ENCODE measurements at places on chromosomes 16 and 17. TPM values are rescaled to one million over a fixed set of nuclear protein-coding genes. Genes with fewer than 3 reads are reported as not detected.

DNA sequence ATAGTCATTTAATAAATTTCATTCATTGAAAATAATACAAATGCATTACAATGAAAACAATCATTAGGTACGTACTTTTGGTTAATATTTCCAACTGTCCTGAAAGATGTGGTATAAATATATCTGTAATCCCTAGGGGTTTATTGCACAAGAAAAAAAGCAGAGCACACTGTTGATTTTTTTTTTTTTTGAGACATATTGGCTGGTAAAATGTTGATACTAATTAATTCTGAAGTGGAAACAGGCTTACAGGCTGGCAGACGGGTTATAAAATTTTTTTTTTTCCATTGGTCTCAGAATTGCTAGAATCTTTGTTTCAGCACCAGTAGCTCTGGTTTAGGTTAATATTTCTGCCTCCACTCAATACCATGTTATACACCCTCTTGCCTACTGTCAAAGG lies 193.6 kb downstream of the MAP2K6 start:
- no peak for DNase-seq

- DNase-seq, result no peak
Measured at GRCh38 chr17:32688221-32688620, 188.7 kb downstream of the MYO1D start.

DNA sequence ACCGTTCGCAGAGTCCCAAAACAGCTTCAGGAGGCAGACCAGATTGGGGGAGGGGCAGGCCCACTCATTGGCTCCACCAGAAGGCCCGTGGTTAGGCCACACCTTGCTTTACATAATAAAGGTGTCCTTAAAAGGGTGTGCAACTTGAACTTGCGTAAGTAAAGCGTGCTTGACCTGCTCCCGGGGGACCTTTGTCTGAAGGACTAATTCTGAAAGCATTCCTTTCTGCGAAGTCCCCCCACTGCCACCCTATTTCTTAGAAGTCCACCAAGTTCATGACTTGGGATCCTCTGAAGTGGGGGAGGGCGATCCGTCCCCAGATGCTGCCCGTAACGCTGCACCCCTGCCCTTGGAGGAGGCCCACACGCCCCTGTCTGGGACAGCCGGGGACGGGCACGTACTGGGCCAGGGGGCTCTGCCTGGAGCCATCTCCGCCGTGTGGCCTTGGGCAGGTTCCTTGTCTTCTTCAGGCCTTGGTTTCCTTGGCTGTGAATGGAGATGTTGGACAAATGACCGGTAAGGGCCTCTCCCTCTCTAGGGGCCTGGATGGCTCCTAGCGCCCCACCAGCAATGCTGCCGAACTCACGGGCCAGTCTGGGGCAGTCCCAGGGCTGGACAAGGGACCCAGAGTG lies 823 bp upstream of the ZNF469 start:
- no peak for DNase-seq

- DNase-seq, result no peak
Measured at GRCh38 chr17:3167574-3167973, 29.7 kb upstream of the OR1A2 start.

- DNase-seq, result no peak
Measured at GRCh38 chr17:75941442-75941819, 589 bp upstream of the FBF1 start.

GRCh38 chr17:53227514-53227913 lies 595.2 kb upstream of the KIF2B start:
- no peak for DNase-seq

DNA sequence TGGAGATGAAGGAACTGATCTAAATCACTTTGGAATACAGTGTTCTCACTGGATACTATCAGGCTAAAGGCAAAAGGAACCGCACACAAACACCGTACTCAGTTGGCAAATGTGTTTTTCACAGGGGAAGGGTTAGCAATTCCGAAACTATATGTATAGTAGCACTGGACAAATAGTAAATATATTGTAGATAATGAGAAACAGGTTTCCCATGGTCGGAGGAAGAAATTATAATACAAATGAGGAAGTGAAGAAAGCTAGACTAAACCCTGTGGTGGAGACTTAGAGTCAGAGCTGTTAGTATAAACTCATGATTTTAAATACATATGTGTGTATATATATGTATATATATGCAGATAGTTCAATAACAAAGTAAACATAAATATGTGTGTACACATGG lies 414.1 kb upstream of the SALL1 start:
- no peak for DNase-seq

- no peak for DNase-seq
Measured at GRCh38 chr16:1133271-1133670, 19.6 kb upstream of the CACNA1H start.

- no peak for DNase-seq
Measured at GRCh38 chr17:57033296-57033695, 51.8 kb upstream of the AKAP1 start.

DNA sequence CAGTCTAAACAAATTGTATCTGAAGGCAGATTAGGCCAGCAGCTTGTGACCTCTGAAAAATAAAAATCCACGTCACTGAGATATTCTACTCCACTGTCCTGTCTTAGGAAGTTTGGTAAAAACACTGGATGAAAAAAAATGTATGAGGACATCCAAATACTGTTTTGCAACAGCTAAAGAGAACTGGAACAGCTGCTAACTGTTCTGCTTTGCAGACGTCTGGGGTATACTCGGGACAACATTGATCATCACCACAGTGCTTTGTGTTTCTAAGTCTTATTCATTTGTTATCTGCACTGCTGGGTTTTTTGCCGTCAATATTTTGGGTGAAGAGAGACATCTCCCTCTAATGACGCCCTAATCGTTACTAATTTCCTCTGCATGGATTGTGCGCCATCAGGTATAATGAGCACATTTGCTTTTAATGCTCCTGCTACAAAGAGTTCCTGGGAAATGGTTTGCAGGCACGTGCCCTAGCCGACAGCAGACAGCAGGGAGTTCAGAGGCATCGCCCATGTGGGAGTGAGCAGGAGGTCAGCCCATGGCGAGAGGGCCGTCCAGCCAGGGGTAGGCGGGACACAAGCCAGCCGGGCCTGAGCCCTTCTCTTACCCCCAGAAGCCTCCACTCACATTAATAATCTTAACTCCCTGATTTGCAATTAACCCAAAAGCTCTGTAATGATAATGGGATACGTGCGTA lies 87.0 kb downstream of the CBLN1 start:
- no peak for DNase-seq

- no peak for DNase-seq
Measured at GRCh38 chr17:41171886-41172285, 3.9 kb upstream of the KRTAP4-3 start.

GRCh38 chr16:57998486-57998885 lies 2.0 kb downstream of the ZNF319 start:
- no peak for DNase-seq

DNA sequence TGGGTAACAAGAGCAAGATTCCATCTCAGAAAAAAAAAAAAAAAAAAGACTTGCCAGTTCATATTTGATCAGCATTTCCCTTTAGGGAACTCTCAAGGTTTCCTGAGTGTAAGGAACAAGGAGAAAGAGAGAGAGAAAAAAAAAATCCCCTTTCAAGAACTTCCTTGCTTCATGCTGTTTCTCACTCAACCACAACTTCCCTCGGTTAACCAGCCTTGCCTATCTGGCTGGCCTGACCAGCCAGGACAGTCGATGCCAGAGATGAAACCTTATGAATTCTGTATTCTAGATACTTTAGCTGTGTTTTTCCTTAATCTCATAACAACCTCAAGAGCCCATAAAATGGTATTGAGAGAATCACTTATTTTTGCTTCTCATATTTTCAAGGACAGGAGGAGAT lies 2.6 kb upstream of the N4BP1 start:
- DNase-seq, result no peak

DNA sequence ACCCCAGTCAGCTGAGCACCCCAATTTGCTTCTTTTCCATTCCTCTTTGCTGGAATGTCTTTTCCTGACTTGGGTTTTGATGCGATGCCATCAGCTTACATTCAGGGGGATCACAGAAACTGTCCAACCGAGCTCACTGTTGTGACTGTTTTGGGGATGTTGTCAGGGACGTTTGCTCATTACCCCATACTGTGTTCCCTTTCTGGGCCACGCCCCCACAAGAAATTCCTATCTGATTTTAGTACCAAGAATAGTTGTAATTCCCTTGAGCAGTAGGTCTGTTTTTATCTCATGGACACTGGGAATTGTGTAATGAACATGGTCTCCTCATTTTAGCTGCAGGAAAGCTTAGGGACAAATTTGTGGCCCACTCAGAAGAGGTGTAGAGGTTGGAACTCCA lies 2.6 kb upstream of the NTN1 start:
- no peak for DNase-seq

DNA sequence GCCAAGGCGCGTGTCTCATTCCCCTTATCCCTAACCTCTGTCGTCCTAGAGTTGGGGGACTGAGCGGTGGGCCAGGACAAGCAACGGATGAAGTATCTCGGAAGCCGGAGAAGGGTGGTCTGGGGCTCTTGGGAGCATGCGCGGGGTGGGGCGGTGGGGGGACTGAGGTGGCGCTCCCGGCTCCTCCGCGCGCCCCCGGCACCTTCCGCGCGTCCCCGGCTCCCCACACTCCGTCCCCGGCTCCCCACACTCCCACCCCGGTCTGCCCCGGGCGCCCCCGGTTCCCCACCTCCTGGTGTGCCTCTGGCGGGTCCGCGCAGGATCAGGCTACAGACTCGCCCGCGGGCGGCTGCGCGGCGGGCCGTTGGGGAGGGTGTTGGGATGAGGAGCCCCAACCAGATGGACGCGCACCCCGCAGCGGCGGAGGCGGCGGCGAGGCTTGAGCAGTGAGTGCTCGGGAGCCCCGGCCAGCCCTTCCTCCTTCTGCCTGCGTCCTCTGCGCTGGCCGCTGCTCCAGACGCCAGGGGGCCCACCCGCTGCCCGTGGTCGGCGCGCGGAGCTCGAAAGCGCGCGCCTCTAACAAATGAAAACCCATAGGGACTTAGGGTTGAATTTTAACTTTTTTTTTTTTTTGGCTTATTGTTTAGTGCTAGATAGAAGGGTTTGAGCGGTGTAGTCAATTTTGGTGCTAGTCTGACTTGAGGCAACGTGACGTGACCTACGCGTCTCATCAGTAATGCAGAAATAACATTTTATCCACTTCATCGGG lies 5.6 kb upstream of the CRYM start:
- DNase-seq, result peak; percentile 83

GRCh38 chr16:16071631-16072244 lies 122.3 kb downstream of the ABCC1 start:
- DNase-seq, result peak; percentile 79

- no peak for DNase-seq
Measured at GRCh38 chr17:9979463-9979995, 74.5 kb upstream of the RCVRN start.

DNA sequence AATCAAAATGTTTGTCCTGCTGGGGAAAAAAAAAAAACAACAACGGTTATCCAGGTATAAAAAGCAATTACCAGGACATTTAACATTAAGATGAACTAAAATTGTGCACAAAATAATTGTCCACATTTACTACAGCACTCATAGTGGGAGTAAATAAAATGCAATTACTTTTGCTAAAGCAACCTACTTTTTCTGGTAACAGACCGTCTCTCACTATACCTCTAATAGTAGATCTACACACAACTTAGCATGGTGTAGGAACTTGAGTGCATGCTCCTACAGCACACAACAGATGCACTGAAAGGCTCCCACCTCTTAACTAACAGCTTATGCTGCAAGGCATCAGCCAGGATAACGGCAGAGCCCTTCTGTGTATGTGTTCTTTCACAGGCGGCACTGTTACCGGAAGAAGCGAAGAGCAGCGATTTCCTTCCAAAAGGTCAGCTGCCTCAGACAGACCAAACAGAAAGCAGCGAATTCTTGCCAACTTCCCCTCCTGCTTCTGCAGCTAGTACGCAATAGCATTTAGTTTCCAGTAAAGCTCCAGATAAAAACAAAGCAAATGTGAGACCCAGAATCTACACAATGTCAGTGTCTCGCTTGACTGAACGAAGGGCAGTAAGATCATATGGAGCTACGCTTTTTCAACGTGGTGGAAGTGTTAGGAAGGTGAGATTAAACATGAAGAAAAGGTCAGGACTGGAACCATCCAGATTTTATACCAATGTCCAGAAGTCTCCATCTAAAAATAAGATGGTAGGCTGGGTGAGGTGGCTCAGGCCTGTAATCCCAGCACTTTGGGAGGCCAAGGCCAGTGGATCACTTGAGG lies 27.6 kb downstream of the STAT5B start:
- peak; percentile 99 for DNase-seq

DNA sequence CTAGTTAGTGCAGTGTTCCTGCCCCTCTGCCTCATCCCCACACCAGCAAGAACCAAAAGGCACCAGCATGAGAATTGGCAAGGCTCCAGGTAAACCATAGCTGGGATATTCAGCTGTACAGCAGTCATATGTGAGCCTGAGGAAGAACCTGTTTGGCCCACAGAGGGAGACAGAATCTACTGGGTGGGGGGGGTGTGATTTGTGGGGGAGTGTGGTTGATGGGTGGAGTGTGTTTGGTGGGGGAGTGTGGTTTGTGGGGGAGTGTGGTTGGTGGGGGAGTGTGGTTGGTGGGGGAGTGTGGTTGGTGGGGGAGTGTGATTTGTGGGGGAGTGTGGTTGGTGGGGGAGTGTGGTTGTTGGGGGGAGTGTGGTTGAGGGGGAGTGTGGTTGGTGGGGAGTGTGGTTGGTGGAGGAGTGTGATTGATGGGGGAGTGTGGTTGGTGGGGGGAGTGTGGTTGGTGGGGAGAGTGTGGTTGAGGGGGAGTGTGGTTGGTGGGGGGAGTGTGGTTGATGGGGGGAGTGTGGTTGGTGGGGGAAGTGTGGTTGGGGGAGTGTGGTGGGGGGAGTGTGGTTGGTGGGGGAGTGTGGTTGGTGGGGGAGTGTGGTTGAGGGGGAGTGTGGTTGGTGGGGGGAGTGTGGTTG lies 19.5 kb downstream of the MINK1 start:
- peak; percentile 50 for DNase-seq

DNA sequence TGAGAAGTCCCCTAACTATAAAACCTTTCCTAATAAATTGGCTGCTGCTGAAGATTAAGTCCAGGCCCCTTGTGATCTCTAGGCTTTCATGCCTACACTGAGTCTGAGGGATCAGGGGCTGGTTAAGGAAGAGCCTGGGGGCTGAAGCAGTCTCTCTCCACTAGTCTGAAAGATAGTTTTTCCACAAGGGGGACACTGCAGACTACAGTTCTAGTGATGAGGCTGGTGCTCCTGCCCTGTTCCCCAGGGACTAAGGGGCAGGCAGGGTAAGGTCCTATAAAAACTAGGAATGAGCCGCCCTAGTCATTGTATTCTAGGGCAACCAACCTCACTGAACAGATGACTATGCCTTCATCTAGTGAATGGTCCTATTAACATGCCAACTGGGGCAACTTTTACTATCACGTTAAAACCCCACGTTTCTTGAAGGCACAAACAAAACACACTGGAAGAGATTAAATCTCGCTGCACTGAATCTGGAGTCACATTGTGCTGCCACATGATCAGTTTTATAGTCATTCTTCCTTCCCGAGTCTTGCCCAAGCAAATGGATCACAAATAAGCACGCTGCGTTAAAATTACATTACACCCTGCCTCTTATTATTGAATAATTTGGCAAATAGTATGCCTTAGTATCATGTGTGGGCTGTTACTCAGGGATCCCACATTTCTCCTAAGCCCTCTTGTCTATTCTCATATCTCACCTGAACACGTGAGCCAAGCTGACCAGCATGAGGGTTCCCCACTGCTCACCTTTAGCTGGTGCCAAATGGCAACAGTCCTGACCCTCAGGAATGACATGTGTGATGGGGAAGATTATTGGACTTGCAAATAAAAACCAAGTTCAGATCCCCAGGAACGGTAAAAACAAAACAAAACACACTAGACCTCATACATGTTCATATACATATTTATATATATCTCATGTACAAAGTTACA lies 95.4 kb upstream of the TOB1 start:
- DNase-seq, result peak; percentile 91

SRCAP gene
- total RNA-seq, result 4.1 TPM

CDH8 gene
- total RNA-seq, result not detected

PPP1R27 gene
- total RNA-seq, result not detected

CLEC18C gene
- not detected for total RNA-seq

STAC2 gene
- total RNA-seq, result not detected

CFAP119 gene
- 2.4 TPM for total RNA-seq

MYH1 gene
- not detected for total RNA-seq

HBA2 gene
- not detected for total RNA-seq

Data from G401 (cell line).